Umbilical cord (tissue), 2 donors: ENCODE measurements at places on chromosomes 12 and 14. TPM values are rescaled to one million over a fixed set of nuclear protein-coding genes. Genes with fewer than 3 reads are reported as not detected.
A peak's percentile ranks its signal among the peaks of the same experiment; 100 is the strongest.

Gene VTI1B
- 44.8 TPM for total RNA-seq

Gene PKP2
- total RNA-seq, result 45.7 TPM

Gene TPH2
- 3.9 TPM for total RNA-seq

Gene NPAS3
- total RNA-seq, result 8.4 TPM

Gene SERPINA1
- 15.6 TPM for total RNA-seq

Gene PRPF39
- 35.6 TPM for total RNA-seq

DNA sequence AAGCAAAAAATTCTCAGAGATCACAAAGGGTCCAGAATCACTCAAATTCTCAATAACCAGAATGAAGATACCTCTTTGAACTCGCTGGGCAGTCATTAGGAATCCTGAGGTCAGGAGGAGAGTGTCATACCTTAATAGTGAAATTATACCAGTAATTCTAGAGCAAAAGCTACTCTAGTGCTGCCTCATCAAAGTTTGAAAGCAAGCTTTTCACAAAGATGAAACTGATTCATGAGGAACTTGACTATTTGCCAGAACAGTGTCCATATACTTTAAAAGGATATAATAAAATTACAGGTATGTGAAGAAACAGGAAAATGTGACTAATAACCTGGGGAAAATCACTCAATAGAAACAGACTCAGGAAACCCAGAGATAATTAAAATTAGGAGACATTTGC, 44.5 kb downstream of the EML5 start:
- no peak for DNase-seq

DNA sequence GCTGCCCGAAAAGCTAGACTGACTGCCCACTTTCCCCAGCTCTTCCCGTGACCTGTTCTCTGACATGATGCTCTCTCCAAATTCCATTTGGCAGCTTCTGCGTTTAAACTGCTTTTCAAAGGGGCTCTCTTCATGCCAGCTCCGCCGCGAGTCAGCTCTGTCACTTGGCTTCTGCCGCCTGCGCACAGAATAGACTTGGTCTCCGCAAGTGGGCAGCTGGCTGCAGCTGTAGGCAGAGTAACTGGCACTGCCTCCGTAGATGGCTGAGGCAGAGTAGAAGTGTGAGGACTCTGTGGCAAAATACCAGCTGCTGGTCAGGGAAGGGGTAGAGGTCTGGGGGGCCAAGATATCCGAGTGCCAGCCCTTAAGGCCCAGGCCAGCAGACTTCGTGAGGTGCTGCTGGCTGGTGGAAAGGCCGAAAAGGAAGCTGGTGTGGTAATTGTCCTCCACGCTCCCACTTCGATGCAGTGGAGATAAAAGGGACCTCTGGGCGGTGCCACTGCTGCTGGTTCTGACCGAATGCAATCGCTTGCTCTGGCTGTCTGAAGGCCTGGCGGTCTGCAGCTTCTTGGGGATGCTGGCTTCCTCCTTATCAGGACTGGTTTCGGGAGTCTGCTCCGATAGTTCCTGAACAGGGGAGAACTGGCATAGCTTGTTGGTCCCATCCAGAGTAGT, 85.7 kb downstream of the DUSP16 start:
- DNase-seq, result no peak

DNA sequence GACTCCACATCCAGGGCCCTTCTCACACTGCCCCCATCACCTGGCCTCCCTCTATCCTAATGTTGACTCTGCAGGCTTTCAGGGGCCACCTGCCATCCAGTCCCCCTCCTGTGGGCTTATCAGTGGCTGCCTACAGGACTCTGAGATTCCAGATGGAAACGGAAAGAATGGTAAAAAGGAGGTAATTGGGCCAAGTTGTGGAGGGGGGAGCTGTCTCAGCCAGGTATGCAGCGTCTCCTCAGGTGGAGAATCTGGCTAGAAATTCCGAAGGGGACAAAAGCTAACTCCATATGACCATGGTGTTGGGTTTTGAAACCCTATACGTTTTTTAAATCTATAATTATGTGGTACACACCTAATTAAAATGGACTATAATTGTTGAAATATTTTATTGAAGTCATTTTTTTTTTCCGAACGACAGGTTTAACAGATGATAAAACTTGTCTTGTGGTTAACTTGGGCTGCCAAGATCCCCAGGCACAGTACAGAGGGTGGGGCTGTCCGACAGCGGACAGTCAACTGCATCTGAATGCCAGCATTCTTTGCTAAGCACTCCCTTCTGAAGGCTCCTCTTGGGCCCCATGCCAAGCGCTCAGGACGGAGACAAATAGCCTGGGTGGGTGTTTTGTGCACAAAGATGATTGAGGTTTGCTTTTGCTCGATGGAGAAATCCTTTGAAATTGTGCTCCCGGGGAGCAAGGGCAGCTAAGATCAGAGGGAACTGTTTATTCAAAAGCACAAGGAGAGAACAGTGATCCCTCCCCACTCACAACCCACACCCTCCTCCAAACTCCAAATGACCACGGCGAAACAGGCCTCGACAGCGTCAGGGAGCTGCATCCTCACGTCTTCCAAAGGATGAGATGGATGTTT, 365.6 kb downstream of the BCL11B start:
- peak; percentile 90 for DNase-seq

GRCh38 chr12:25364529-25365339, 114.0 kb upstream of the KRAS start:
- DNase-seq, result no peak

DNA sequence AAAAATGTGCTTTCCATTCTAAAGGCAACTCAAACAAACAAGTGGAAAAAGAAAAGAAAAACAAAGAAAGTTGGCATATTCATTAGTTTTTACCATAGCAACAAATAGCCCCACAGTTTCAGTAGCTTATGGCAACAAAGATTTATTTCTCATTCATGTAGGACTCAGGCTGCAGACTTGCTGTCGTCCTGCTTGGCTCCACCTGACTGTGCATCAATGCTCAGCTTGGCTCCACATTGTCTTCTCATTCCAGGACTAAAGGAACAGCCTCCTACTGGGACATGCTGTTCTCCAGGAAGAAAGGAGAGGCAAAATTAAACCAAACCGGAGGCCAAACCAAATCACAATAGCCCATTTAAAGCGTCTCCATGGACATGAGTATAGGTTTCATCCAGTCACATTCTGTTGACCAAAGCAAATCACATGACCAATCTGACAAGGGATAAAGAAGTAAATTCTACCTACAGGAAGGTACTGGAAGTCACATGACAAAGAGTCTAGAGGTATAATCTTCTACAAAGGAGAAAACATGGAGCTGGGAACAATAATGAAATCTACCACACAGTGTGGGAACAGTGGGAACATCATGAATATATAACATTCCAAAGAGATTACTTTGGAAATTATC, 222.5 kb downstream of the PIK3C2G start:
- DNase-seq, result no peak

GRCh38 chr14:58198086-58198485, 1.9 kb upstream of the ACTR10 start:
- DNase-seq, result no peak

DNA sequence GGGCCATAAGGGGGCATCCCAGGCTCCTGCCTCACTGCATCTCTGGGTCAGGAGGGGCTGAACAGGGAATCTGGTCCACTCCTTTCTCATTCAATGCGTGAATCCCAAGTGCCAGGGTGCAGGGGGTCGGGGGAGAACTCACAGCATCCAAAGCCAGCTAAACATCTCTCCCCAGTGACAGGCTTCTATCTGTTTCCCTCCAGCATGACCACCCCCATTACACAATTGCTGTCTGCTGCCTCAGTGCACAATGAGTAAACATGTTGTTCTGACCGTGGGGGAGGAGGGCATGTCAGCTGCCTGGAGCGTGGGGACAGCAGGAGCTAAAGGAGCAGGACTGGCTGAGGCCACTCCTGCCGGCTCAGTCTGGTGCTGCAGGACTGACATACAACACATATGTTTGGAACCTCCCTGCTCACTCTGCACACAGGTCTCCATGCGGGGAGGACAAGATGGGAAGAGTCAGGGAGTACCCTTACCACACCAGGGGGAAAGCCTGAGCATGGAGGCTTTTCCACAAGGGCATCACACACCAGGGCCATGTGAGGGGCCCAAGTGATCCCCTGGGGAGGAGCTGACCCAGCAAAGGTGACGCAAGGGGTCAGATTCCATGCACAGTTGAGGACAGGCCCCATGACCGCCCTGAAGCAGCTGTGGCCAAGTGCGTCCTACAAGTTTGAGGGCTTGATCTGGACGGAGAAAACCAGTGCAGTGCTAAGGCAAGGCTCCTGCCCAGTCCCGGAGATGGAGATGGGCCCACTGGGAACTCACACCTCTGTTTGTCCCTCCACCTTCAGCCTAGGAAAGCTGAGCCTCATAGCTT, 1.4 kb downstream of the TNS2 start:
- DNase-seq, result no peak

GRCh38 chr12:75870878-75871277, 160.7 kb downstream of the PHLDA1 start:
- DNase-seq, result peak; percentile 40

DNA sequence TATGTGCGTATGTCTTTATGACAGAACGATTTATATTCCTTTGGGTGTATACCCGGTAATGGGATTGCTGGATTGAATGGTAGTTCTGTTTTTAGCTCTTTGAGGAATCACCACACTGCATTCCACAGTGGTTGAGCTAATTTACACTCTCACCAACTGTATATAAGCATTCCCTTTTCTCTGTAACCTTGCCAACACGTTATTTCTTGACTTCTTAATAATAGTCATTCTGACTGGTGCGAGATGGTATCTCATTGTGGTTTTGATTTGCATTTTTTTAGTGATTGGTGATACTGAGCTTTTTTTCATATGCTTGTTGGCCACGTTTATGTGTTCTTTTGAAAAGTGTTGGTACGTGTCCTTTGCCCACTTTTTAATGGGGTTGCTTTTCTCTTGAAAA, 49.7 kb downstream of the FRS2 start:
- DNase-seq, result no peak

DNA sequence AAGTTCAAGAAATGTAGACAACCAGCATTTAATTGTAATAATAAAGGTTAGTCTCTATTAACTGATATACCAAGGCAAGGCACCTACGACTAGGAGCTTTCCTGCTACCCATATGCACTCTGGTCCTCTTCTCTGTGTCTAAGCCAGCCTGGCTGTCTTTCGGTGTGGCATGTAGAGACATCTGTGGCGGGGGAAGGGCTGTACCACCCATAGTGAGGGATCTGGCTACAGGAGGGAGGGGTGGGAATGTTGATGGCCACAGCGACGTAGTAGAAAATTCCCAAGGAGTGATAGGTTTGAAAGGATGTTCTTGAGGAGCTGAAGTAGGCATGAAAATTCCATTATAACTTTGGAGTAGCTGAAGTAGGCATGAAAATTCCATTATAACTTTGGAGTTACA, 344.2 kb downstream of the ATP23 start:
- DNase-seq, result no peak

DNA sequence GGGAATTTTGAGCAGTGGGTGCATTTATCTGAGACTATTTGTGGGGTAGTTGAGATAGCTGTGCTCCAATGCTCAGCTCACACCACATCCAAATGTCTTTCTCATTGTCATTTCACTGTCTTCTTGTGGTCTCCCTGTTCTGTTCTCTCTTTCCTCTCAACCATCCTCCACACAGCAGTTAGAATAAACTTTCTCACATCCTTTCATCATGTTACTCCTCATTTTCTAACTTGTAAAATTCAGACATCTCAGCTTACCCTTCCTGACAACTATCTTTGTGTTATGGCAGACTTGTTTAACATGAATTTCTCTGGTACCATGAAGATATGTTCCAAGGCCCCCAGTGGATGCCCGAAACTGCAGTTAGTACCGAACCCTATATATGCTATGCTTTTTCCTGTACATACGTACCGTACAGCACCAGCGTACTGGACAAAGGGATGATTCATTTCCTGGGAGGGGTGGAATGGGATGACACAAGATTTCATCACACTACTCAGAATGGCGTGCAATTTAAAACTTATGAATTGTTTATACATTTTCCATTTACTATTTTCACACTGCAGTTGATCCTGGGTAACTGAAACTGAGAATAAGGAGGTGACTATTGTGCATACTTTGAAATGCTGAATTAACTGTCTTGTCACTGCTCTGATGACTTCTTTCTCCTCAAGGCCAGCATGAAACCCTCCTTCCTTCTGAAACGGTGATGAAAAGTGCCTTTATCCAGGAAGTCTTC, 177.1 kb upstream of the SLC38A2 start:
- no peak for DNase-seq

GRCh38 chr12:79424109-79424721, 266.5 kb downstream of the PAWR start:
- DNase-seq, result peak; percentile 57

DNA sequence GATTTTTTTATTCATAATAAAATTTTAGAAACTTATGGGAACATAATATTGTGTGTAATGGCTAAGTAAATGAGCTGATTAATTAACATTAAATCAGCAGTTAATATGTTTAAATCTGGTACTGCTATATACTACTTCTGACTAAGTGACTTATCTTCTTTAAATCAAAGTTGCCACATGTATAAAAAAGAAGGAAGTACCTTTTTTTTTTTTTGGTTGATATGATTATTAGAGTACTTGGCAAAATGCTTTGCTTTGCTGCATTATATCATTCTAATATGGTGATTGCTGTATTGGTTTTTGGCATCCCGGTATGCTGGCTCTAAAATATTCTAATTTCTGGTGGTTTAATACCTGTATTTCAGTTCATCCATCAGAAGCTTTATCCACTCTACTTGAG, 319.1 kb upstream of the RGS6 start:
- no peak for DNase-seq

- peak; percentile 15 for DNase-seq
These were observed 633 bp downstream of the STX2 start for GRCh38 chr12:130838284-130838950.

- DNase-seq, result no peak
These were observed 103.9 kb downstream of the AKAP6 start for GRCh38 chr14:32432813-32433538.

DNA sequence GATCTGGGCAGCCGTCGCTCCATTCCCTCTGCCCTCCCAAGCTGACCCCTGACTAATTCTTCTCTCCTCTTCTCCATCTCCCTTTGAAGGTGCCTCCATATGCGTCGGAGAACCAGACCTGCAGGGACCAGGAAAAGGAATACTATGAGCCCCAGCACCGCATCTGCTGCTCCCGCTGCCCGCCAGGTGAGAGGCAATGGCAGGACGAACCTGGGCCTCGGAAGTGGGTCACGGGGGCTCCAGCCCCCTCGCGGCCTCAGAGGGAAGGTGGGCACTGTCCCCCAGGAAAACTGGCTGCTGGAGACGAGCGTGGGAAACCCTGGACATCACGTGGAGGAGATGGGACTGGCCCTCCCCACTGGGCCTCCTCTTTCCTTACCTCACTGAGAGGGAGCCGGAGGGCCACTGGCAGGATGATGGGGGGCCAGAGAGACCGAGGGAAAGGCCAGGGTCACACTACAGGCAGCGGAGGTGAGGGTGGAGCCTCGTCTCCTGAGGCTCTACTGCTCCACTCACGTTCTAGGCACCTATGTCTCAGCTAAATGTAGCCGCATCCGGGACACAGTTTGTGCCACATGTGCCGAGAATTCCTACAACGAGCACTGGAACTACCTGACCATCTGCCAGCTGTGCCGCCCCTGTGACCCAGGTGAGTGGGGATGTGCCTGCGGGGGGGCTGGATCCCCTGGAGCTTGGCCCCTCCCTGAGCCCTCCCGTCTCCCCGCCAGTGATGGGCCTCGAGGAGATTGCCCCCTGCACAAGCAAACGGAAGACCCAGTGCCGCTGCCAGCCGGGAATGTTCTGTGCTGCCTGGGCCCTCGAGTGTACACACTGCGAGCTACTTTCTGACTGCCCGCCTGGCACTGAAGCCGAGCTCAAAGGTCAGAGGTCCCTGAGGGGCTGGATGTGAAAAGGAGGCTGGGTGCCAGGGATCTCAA, 806 bp downstream of the LTBR start:
- no peak for DNase-seq
